GOT3 (cell line): ENCODE measurements at places on chromosomes 2 and 18.

- no peak for DNase-seq
Observed at GRCh38 chr18:35242426-35242825, 1.6 kb downstream of the ZNF397 start.

GRCh38 chr18:49752095-49752457 is 61.3 kb downstream of the ACAA2 start:
- DNase-seq, result no peak

GRCh38 chr2:238053191-238053776 is 7.5 kb upstream of the SCLY start:
- DNase-seq, result no peak

- no peak for DNase-seq
Observed at GRCh38 chr2:69535817-69536241, 98.6 kb upstream of the NFU1 start.

GRCh38 chr2:101123795-101124471 is 27.2 kb downstream of the TBC1D8 start:
- DNase-seq, result no peak

DNA sequence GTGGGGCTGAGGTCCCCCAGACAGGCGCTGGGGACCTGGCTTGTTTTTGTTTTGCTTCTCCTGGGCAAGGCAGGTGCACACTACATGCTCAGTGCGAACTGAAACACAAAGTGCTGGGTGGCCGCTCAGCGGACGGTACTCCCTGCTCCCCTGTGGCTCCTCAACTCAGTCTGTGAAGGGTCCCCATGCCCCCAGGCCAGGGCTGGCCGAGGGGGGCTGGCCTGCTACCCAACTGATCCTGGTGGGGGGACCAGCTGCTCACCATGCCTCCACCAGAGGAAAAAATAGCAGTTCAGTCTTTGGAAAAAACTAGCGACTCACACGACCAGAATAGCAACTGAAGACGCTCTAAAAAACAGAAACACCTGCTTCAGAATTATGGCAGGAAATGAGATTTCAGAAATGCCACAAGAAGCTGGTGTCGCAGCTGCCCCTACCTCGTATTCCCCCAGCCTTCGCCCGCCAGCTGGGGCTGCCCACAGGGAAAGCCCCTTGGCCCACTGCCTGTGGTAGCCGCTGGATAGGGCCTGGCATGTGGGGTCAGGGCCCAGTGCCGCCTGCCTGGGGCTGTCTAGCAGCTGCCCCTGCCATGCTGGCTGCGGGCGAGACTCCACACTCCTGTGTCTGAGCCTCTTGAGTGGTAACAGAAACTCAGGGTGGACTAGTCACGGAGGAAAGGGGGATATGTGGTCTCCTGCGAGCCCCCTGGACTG is 43.7 kb downstream of the MEX3C start:
- no peak for DNase-seq

DNA sequence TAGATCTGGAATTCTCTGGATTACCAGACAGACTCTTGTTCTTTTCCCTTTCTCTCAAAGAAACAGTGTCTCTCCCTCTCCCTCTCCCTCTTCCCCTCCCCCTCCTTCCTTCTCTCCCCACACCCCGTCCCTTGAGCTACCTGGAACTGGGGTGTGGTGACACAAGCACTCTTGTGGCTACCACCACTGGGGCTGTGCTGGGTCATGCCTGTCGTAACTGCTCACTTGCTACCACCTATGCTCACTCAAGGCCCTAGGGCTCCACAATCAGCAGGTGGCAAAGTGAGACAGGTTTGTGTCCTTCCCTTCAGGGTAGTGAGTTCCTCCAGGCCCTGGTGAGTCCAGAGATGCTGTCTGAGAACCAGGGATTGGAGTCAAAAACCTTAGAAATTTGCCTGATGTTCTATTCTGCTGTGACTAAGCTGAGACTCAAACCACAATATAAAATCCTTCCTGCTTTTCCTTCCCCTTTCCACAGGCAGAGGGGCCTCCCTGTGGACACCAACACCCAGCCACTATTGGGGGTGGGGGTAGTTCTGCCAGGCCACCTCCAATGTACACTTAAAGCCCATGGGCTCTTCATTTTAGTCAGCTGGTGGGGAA is 70.8 kb downstream of the OXER1 start:
- no peak for DNase-seq

DNA sequence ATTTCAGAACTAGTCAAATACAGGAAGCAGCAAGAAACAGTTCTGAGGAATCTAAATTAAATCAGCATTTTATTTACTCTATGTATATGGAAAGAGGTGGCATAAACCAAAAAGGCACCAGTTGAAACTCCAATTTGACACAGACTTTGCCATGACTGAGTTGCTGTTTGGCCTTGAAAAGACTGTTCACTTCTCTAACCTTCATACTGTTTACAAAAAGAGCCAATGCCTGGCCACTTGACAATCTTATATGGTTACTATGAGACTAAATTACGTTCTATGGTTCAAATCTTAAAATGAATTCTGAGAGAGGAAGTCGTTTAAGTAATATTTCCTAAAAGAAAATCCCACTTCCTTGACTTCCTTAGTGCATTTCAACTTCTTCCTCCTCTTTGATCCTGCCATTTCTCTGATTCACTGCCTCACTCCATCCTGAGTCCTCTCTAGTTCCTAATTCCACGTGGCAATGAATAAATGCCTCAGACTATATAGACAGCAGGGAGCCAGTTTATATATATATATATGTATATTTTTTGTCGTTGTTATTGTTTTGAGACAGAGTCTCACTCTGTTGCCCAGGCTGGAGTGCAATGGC is 13.2 kb downstream of the CEP76 start:
- DNase-seq, result no peak

GRCh38 chr2:70515938-70516337 is 37.7 kb downstream of the TGFA start:
- DNase-seq, result no peak

GRCh38 chr2:152396051-152396511 is 61.1 kb downstream of the FMNL2 start:
- DNase-seq, result no peak

DNA sequence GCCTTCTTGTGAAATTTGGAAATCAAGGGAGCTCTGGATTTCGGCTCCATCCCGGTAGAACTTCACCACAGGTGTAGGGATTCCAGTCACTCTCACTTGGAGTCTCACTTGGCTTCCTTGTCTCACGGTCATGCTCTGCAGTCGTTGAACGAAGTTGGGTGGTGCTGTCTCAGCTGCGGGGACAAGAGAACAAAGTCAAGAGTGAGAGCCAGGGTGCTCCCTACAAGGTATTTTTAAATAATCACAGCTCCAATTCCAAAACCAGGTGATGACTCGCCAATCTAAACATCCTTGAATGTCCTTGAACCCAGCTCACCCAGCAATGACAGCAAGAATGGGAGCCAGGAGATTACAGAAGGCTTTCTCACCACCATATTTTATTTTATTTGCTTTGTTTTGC is 6.7 kb downstream of the TTN start:
- no peak for DNase-seq

DNA sequence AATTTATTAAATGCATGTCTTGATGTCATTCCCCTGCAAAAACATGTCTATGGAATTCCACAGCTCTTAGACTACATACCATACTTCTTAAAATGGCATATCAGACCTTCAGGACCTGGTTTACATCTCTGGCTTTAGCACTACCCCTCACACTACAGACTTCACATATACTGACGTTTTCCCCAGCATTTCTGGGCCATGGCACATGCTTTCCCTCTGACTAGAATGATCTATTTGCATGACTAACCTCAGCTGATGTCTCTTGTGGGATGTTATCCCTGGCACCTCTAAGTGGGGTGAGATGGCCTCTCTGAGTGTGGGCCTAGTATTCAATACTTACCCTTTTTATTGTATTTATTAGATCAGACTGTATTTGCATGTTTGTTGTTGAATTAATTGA is 381.6 kb downstream of the ERBB4 start:
- DNase-seq, result no peak

DNA sequence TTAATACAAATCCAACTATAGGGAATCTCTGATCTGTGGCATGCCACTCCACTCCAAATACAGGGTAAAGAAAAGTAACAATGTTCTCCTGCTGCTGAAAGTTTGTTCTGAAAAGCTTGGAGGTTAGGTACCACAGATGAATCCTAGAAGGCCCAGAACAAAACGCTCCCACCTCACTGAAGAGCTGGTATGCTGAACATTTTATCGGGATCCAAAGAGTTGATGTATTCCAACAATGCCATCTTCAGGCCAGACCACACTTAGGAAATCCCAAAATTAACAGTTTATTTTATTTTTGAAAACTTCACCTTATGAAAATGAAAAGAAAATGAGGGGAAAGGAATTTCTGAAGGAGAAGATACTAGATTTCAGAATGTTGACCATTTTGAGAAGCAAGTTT is 145.1 kb upstream of the CDH19 start:
- no peak for DNase-seq

DNA sequence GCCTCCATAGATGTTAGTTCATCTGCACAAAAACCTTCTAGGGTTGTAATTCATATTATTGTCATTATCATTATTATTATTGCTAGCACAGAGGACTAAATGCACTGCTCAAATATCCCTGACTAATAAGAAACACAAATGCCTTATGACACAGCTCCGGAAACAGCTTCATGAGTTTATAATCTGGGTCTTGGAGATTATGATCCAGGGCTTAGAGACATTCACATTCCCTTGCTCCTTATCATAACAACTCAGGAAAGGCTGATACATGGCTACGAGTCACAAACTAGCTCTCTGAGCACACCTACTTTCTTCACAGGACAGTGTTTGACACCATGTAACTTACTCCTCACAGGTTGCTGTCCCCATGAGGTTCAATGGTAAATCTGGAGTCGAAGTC is 102.2 kb upstream of the TTC39C start:
- DNase-seq, result no peak

- DNase-seq, result no peak
Observed at GRCh38 chr2:50596515-50596914, 435.4 kb downstream of the NRXN1 start.

DNA sequence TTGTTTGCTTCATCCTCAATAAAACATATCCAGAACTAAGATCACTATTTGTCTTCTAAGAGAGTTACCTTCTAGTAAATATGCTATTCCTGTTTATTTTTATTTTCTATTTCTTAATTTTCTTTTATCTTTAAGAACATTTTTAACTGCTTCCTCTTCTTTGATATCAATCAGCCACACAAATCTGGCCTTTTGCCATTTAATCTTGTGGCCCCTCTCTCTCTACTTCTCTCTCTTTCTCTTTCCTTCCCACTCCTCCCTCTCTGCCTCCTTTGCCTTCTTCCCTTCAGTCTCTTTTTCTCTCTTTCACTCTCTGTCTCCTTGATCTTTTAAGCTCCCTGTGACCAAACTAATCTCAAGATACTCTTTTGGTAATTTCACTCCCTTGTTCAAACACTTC is 108.4 kb downstream of the GRB14 start:
- DNase-seq, result no peak

GRCh38 chr18:49619801-49620200 is 57.9 kb downstream of the LIPG start:
- DNase-seq, result no peak

GRCh38 chr18:13542520-13542847 is 183.9 kb downstream of the FAM210A start:
- no peak for DNase-seq

DNA sequence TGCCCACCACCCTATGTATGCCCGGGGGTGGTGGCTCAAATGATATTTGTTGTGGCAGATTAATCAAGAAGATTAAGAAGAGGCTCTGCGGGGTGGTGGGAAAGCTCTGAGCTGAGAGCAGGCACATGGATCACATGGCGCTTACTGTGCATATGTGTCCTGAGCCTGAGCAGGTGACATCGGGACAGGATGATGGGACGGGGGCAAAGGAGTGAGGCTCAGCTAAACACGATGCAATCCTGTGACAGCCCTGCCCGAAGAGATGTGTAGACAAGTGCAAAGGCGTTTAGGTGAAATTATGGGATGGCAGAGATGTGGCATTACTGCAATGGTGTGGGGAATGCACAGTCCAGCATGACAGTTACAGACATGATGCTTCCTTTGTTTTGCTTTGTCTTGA is 6.0 kb downstream of the LRRC30 start:
- DNase-seq, result no peak

GRCh38 chr18:4755848-4756247 is 300.7 kb upstream of the DLGAP1 start:
- DNase-seq, result no peak
